T-cell (primary cell): ENCODE measurements at places on chromosomes 5 and 9. TPM values are rescaled to one million over a fixed set of nuclear protein-coding genes. Genes with fewer than 3 reads are reported as not detected.

DNA sequence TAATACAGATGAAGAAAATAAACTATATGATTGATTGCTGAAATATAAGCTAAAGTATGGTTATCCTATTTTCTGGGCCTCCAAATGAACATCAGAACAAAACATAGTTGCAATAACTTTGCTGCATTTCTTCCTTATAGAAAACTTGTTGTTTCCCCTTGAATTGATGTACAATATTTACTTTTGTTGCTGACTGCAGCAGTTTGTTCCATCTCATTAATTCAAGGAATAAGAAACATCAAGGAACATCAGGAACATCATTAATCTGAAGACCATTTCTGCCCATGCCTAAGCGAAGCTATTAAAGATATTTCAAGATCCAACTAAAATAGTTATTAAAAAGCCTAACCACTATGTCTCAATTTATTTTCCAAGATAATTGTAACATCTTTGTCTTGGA is 363.6 kb upstream of the EDIL3 start:
- no peak for DNase-seq

- DNase-seq, result no peak
Measured at GRCh38 chr9:95845751-95846150, 29.7 kb upstream of the ERCC6L2 start.

GRCh38 chr5:54087436-54087835 is 222.9 kb downstream of the ARL15 start:
- DNase-seq, result no peak

GRCh38 chr9:98974554-98974953 is 30.8 kb downstream of the COL15A1 start:
- DNase-seq, result no peak

- DNase-seq, result no peak
Measured at GRCh38 chr9:133322701-133323100, 13.3 kb downstream of the SURF6 start.

GRCh38 chr5:133311176-133311575 is 259.4 kb downstream of the HSPA4 start:
- DNase-seq, result no peak

DNA sequence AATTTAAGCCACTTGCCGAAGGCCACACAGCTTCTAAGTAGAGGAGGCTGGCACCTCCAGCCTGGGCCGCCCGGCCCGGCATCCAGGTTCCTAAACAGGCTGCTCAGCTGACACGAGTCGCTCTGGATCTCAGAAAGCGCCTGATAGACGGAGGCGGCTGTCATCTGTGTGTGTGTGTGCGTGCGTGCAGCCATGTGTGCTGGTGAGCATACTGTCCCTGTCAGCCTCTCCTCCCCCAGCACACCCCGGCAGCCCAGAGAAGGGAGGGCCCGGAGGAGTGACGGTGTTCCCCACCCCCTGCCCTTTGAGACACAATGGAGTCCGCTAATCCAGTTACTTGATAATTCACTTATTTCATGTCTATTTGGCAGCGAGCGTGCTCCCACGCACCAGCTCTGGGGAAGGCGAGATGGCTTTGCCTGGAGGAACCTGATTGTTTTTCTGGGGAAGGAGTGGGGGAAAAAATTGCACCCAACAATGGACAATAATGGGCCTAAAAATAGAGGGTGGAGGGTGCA is 20.0 kb downstream of the NTNG2 start:
- DNase-seq, result no peak

- DNase-seq, result no peak
Measured at GRCh38 chr9:87787735-87788134, 61.8 kb downstream of the CTSL start.

- no peak for DNase-seq
Measured at GRCh38 chr9:114905170-114905940, 25.0 kb downstream of the TNFSF8 start.

GRCh38 chr5:51201708-51202107 is 181.5 kb upstream of the ISL1 start:
- DNase-seq, result no peak

GRCh38 chr9:137350696-137351584 is 48.9 kb upstream of the NRARP start:
- DNase-seq, result no peak

DNA sequence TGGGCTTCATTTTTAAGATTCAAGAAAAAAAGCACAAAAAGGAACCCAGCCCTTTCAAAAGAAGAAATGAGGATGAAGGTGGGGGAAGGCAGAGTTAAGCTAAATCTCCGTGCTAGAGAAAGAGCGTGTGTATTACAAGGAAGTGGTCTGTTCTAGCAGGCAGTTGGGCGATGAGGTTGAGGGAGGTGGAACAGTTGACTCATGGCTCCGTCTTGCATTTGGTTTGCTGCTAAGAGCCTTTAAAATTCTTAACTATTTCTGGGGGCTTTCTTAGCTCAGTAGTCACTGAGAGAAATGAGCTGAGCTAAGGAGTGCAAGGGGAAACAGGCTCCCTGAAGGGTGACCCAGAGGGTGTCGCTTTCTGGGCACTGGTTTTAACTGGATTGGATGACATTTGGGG is 117.4 kb downstream of the GCNT1 start:
- peak; percentile 20 for DNase-seq

GRCh38 chr5:31531543-31531887 is 378 bp downstream of the DROSHA start:
- DNase-seq, result no peak

DNA sequence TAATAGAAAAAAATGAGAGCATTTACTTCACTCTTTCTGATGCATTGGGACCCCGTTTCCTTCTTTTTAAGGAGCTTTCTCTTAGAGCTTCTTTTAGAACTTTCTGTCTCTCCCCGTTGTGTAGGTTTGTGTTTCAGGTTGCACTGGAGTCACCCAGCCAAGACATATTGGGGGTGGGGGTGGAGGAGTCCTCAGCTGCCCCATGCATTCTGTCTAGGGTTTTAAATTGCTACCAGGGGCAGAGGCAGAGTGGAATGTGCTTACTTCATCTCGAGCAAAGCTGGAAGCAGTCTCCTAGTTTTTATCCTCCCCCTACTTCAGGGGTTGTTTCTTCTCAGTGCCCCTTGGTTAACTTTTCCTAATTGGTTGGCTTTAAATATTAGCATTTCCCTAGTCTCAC is 9.4 kb downstream of the OR2K2 start:
- no peak for DNase-seq

DNA sequence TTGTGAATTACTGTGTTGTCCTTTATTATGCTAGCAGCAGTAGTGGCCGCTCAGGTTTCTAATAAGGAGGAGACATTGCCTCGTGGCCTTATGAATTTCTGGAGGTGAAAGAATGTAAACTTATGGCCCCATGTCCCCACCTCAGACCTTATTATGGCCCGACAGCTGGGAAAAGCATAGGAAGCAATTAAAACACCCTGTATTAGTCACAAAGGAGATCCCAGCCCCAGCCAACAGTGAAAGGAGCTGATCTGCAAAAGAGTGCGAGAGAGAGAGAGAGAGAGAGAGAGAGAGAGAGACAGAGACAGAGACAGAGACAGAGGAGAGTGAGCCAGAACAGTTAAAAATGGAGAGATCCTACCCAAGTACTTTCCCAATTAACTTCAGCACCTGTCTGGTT is 269.3 kb downstream of the DMRT2 start:
- no peak for DNase-seq

GRCh38 chr5:150209099-150209635 is 19.3 kb downstream of the SLC6A7 start:
- DNase-seq, result peak; percentile 18

- no peak for DNase-seq
Measured at GRCh38 chr5:171272996-171273970, 35.8 kb upstream of the TLX3 start.

- DNase-seq, result no peak
Measured at GRCh38 chr9:4762886-4763541, 22.0 kb upstream of the AK3 start.

DNA sequence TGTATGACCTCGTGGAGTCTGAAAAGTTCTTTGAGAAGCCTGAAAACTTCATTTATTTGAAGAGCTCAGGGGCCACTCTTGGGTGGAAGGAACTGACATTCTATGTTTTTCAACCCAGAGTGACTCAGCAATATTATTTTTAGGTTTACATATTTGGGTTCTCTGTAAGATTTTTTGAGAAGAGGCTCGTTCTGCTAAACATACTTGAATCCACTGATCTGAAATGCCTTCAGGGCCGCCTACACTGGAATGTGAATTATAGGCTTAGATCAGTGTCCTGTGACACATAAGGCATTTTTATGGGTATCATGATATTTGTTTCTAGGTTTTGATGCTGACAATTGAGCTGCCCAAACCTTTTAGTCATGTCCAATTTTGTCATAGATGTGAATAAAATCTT is 86.2 kb downstream of the PSAT1 start:
- no peak for DNase-seq

GRCh38 chr5:76560952-76561891 is 62.0 kb downstream of the F2RL2 start:
- no peak for DNase-seq

DNA sequence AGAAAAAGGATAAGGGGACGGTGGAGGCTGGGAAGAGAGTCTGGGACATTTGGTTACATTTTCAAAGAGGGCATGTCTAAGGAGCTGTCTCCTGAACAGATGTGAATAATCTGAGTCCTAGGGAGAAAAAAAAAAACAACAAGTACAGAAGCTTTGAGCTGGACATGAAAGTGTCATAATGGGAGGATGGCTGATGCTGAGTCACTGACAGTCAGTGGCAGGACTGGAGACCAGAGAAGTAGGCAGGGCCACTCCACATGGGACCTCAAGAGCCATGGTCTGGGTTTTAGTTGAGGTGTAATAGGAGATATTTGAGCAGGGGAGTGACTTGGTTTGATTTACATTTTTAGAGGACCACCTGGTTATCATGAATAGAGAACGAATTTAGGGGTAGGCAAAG is 70.6 kb downstream of the DPYSL3 start:
- no peak for DNase-seq

DNA sequence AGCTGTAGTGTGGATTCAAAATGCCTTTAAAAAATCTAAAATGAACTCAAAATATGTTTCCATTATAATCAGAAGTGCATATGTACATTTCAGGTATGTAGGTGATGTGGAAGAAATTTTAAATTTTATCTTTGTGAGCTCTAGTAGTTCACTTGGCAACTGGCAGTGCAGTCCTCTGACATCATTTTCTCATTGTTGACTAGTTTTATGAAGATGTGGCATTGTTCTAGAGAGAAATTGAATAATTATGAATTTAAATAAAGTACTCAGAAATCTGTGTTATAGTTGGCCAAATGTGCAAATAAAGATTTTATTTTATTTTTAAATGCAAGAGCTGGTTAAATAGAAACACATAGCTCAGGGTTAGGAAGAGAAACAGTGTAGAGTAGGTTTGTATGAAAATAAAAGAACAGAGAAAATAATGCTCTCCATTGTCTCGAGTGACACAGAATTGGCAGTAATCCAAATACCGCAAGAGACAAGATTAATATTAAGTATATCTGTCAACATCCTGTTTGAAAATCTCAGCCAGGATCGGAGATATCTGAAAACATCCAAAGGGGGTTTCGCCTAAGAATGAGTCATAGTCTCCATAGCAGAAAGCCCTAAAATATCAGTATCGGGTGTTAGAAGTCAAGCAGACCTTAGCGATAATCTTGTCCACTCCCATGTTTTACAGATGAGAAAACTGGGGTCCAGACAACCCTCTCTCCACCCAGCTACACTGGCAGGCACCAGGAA is 189.4 kb downstream of the CCDC192 start:
- DNase-seq, result peak; percentile 48

- DNase-seq, result no peak
Measured at GRCh38 chr5:132226516-132227234, 978 bp downstream of the P4HA2 start.

DNA sequence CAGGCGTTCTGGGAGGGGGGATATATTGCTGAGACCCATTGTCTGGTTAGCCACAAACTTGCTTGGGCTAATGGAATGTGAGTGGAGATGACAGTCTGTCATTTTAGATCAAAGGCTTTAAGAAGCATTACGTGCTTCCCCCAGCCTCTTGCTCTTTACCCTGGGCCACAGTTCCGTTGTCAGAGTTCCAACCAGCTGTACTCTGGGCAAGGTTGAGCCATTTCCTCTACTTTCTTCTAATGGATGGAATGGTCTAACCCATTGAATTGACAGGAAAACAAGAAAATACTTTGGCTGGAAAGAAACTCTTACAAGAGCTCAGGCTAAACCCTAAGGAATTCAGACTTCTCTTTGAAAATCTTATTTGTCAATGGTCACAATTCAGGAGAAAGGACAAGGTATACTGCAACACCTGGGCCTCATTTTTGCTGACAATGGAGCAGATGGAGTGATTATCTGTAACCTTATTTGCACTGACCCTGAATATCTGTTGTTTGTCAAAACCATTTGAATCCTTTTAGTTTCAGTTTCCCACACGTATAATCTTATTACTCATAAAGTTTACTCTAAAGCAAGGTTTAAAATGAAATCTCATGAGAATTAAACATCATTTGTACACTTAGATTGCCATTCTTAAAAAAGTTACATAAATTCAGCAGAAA is 231.4 kb downstream of the PDE4D start:
- DNase-seq, result no peak

DNA sequence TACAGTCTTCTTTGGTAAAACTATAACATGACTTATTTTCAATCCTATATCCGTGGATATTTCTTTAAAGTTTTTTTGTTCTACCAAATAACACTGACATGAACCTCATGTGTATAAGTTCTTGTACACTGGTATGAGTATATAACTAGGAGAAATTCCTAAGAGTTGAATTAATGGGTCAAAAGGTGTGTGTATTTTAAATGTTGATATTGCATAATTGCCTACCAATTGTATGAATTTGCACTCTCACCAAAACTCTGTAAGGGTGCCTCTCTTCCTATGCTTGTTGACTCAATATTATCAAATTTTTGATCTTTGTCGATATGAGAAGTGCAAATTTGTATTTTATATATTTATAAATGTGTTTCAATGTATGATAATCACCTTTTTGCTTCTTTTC is 22.9 kb upstream of the CCL21 start:
- no peak for DNase-seq

PNPLA7 gene
- total RNA-seq, result 11.7 TPM

PCDHB7 gene
- not detected for total RNA-seq

TGFBR1 gene
- 36.5 TPM for total RNA-seq

CAMK4 gene
- 243 TPM for total RNA-seq

PCDHGA5 gene
- total RNA-seq, result not detected

LCN2 gene
- not detected for total RNA-seq

CDH6 gene
- total RNA-seq, result not detected

EIF4EBP3 gene
- total RNA-seq, result 10.6 TPM
